ENCODE measurements at places on chromosomes 1 and 21.

DNA sequence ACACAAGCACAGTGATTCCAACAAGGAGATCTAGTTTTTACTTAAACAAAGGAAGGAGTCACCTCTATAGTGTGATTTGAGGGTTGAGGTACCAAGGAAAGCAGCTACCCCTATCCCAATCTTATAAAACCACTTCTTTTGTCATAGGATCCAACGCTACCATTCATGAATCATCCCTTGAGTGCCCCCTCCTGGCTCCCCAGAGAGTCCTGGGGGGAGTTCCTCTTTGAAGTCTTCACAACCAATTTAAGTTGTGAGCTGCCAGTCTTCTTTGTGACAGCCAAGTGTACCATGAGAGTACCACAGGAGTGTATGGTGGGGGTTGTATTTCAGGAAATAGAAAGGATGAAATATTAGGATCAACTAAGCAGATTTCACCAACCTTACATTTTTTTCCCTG lies 39.1 kb upstream of the NHLH2 start:
- no peak for DNase-seq

- no peak for DNase-seq
Observed at GRCh38 chr1:10105484-10105883, 72.7 kb downstream of the UBE4B start.

DNA sequence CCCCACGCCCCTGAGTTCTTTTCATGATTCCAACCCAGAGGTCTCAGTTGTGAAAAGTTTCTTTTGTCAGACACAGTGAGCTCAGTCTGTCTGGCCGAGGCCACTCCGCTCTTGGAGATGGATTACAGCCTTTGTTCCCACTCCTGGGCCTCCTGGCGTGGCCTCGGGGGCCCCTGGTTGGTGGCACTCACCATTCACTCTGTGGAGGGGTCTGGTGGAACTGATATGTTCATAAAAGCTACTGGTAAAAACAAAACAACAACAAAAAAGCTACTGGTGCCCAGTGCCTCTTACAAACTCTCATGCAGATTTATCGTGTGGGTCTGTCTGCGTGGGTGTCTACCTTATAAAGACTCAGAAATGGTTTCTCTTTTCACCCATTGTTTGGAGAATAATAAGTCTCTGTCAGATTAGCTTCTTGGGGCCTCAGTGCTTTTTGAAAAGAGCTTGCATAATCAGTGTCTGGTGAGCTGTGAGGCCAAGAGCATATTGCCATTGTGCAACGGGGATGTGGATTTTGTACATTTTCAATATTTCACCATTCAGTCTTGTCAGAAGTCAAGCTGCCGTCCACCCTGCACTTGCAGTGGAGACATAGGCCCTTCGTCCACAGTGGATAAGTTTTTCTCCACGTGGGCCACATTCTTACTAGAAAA lies 86.7 kb downstream of the GALNT2 start:
- no peak for DNase-seq

DNA sequence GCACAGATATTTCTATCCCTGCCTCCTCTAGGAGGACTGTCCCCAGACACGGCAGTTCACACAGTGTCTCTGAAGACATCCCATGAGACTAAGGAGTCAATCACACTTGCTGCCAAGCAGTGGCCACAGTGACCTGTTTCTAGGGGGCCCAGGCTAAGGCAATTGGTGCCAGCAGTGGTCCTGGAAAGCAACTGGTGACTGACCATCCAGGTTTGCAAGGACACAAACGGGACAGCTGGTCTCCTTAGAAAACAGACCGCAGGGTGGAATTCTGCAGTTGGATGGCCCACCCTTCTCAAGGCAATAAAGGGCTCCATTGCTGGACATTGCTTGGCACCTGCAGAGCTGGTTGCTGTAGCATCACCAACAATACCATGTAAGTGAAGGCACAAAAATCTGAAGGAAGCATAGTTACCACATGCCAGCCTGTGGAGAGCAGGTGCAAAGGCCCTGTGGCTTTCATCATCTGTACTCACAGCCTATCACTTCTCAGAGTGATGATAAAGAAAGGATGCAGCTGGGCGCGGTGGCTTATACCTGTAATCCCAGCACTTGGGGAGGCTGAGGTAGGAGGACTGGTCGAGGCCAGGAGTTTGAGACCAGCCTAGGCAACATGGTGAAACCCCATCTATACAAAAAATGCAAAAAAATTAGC lies 81.5 kb downstream of the STUM start:
- no peak for DNase-seq

- DNase-seq: no peak
Observed at GRCh38 chr1:64829411-64830029, 84.6 kb downstream of the RAVER2 start.

GRCh38 chr1:95012389-95012788 lies 60.4 kb downstream of the ALG14 start:
- DNase-seq: no peak

DNA sequence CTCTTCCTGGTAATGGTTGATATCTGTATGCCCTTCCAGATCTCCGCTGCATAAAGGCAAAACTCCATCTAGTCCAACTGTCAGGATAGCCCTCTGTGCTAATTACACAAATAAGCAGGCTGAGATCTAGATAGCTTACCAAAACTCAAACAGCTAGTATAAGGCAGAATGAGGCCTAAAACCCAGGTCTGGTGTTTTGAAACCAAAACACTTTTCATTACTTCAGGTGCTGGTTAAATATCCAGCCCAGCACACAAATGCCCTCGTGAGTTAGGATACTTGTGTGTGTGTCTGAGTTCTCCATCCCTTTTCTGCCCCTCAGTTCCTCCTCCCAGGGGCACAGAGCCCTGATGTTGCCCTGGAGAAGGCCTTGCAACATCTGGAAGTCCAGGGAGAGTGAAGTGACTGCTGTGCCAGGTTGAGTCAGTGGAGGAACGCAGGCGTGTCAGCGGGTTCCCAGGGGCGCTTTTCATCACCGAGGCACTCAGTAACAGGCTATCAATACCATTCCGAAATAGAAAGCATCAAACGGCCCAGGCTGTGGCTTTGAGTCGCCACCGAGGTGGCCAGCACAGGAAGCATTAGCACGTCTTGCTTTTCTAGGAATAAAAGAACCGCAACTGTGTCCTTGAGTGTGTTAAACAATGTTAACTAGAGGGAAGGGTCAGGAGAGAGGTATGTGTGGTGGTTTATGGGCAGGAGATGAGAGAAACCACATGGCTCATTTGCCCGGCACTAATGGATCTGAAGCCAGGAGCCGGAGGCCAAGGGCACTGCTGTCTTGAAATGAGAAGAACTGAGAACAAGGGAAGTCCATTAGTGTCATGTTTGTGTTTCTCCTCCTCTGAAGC lies 90.7 kb upstream of the WLS start:
- DNase-seq: no peak

DNA sequence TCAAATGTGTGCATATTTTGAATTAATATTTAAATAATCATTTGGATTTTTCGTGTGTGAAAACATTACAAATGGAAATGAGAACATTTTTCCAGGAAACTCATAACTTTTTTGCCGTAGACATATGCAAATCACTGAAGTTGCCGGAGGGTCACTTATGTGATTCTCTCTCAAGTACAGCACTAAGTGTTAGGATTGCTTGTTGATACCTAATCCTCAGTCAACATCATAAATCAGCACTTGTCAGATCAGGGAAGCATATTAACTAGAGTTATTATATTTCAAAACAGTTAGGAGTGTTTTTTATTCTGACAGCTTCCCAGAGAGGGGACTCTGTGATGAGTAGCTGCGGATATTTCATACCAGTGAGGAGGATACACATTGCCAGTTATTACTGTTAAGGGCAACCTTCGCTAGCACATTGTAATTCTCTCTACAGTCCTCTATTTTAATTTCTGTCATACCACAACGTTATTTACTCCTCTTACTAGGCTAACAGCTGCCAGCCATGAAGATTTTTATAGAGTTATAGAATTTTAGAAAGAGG lies 41.5 kb downstream of the NCAM2 start:
- no peak for DNase-seq

DNA sequence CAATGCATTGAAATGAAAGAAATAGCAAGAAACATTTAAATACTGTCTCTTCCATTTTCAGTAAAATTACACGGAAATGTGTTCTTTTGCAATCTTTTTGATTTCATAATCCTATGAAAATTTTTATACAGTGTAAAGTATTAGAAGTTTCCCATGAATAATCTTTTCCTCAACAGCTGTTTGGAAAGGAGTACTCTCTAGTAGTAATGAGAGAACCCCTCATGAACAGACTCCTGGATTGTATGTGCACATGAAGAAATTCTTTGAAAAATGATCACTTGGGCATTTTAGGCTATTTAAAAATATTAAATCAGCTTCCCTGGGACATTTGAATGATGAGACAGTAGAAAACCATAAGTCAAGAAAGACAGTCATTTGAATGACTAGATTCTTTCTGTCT lies 64.4 kb downstream of the LHX9 start:
- DNase-seq: no peak

- DNase-seq: no peak
Observed at GRCh38 chr1:182397653-182398393, 2.6 kb downstream of the TEDDM1 start.
